MG63 (cell line): ENCODE measurements at places on chromosomes 3 and 15. TPM values are rescaled to one million over a fixed set of nuclear protein-coding genes. Genes with fewer than 3 reads are reported as not detected.

GRCh38 chr15:82315519-82316246 is 33.6 kb downstream of the GOLGA6L10 start:
- no peak for DNase-seq

GRCh38 chr15:56835718-56836171 is 82.7 kb upstream of the TCF12 start:
- peak; percentile 23 for DNase-seq

- DNase-seq: no peak
Measured at GRCh38 chr3:98185180-98185579, 18.7 kb downstream of the OR5H15 start.

DNA sequence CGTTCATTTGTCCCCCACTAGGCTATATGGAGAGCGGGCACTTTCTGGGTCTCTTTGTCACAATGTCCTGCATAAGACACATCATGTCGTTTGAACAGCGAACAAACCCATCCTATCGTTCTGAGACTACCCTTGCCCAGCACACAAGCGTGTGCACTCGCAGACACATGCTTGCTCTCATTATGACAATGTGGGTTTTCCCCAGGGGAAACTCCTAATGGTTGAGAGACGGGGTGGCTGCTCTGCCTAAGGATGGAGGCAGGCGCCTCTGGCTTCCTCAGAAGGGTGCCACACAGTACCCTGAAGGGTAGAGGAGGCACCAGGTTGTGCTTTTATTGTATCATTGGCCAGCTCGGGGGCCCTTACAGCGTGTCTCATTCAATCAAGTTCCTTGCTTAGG is 51.0 kb upstream of the MYZAP start:
- no peak for DNase-seq

GRCh38 chr15:42036112-42036905 is 15.5 kb upstream of the PLA2G4E start:
- DNase-seq: no peak

- peak; percentile 8 for DNase-seq
Measured at GRCh38 chr3:178966299-178967176, 105.1 kb downstream of the ZMAT3 start.

DNA sequence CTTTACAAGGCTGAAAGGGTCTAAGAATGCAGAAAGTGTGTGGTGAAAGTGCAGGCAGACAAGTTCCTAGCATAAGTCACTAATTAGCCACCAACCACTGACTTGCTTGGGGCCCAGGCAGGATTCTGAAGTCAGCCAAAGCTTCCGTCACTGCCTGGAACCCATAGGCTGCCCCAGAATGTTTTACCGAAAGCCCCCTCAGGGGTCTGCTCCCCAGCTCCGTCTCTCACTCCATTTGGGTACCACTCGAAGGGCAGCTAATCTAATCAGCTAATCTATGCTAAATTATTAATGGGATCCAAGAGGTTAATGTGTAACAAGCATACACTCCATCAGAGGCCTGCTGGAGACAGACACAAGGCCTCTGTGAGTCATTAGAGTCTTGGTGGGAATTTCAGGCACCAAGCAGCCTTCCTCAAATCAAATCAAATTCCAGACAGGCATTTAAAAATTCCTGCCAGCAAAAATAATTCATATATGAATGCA is 13.2 kb downstream of the ADAMTS9 start:
- no peak for DNase-seq

GRCh38 chr3:127784865-127785710 is 37.2 kb downstream of the MGLL start:
- no peak for DNase-seq

GRCh38 chr3:122873741-122874515 is 79.1 kb downstream of the SLC49A4 start:
- DNase-seq: no peak

DNA sequence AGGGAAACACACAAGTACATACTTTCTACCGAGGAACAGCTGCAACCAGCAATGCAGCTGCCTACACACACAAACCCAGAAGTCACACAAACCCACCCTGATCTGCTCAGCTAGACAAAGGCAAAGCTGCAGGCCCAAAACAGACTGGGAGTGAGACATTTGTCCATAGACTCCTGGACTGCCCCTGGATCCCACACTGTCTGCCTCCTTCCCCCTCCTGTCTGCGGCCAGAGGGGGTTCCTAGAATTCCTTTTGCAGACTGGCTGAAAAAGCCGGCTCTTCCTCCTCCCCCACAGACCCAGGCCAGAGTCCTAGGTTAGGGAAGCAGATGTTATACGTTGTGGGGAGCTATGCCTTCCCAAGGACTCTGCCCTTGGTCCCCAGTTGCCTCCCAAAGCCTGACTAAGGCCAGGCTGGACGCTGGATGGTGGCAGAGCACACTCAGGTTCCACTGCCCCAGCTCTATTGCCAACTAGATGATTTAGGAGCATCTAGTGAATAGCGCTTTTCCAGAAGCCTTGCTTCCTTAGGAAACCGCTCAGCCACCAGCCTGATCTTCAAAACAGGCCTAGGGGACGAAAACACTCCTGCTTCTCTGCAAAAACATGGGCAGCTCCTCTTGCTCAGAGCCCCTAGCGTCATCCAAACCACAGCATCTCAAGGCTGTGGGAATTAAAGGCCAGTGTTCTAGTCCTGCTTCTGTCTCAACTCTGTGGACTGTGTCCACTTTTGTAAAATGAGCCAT is 37.4 kb upstream of the CILP start:
- DNase-seq: no peak

DNA sequence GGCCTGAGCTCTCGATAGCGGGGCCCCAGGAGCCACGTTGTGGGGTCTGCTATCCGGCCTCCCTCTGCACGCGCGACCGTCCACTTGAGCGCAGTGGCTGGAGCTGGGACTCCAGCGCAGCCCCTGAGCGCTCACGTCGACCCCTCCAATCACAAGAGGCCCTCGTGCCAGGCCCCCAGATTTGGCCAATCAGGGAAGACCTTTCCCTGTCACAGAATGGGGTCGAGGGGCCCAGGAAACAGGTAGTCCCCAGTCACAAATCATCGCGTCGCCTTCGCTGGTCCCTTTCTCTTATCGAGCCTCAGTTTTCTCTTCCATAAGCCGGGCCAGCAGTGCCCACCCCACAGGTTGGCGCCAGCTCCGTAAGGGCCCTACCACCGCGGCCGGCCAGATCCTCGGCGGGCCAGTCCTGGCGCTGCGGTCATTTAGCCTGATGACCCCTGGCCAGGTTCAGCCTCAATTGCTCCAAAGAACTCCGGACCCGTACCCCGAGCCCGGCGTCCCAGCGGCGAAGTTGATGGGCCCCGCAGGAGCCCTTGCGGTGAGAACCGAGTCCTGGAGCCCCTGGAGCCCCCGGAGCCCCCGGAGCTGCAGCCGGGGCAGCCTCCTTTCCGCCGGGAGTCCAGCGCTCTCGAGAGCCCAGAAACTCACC is 435 bp downstream of the ALDH1L1 start:
- DNase-seq: no peak

DNA sequence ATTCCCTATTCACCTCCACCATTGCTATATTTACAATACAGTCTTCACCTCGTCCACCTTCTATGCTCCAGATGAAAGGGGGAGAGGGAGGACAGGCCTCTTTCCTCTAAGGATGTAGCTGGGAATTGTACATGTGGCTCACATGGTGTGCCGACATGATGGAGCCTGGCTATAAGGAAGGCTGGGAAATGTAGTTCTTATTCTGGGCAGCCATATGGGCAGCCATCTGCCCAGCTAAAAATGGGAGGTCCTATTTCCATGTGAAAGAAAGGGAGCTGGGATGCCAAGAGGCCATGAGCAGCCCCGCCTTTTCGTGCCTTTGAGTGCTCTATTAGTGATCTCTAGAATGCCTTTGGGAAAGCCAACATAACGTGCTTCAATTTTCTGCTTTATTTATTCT is 27.1 kb upstream of the MGLL start:
- no peak for DNase-seq

DNA sequence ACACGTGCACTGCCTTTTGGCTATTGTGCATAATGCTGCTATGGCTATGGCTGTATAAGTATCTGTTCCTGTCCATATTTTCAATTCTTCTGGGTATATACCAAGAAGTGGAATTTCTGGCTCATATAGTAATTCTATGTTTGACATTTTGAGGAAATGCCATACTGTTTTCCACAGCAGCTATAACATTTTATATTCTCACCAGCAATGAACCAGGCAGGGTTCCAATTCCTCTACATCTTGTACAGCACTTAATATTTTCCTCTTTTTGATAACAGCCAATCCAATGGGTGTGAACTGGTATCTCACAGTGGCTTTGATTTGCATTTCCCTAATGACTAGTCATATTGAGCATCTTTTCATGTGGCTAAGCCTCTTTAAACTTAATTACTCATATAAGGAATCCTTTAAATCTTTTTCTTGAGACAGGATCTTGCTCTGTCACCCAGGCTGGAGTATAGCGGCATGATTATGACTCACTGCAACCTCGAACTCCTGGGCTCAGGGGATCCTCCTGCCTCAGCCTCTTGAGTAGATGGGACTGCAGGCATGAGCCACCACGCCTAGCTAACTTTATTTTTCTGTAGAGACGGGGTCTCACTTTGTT is 38.1 kb upstream of the IGDCC4 start:
- no peak for DNase-seq

- DNase-seq: no peak
Measured at GRCh38 chr3:143831994-143832393, 16.3 kb downstream of the SLC9A9 start.

DNA sequence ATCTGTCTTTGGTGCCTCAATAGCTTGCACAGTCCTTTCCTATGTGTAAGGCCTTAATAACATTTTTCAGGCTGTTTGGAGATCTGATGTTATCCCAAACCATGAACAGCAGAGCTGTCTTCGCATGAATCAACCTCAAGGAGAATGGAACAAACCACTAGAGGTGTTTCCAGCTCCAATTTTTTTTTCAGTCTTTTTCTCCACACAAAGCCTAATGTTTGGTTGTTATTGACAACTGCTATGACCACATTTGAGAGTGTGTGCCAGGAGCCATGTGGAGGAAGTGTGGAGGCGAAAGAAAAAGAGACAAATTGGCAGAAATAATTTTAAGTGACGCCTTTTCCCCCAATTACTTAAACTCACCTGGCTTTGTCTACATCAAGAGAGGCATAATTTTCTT is 38.7 kb downstream of the RTP4 start:
- DNase-seq: no peak

GRCh38 chr15:69475769-69476358 is 23.2 kb downstream of the RPLP1 start:
- peak; percentile 60 for DNase-seq

DNA sequence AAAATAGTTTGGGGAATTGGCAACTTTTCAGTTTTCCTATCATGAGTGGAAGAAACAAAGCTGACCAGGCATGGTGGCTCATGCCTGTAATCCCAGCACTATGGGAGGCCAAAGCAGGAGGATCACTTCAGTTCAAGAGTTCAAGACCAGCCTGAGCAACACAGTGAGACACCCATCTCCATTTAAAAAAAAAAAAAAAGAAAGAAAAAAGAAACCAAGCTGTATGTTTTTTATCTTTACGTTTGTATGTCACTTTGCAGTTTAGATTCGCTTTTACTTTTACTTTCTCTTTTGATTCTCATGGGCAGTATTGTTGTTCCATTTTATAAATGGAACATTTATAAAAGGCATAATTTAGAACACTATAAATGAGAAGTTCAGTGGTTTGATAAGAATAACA is 31.2 kb upstream of the TNIK start:
- no peak for DNase-seq

DNA sequence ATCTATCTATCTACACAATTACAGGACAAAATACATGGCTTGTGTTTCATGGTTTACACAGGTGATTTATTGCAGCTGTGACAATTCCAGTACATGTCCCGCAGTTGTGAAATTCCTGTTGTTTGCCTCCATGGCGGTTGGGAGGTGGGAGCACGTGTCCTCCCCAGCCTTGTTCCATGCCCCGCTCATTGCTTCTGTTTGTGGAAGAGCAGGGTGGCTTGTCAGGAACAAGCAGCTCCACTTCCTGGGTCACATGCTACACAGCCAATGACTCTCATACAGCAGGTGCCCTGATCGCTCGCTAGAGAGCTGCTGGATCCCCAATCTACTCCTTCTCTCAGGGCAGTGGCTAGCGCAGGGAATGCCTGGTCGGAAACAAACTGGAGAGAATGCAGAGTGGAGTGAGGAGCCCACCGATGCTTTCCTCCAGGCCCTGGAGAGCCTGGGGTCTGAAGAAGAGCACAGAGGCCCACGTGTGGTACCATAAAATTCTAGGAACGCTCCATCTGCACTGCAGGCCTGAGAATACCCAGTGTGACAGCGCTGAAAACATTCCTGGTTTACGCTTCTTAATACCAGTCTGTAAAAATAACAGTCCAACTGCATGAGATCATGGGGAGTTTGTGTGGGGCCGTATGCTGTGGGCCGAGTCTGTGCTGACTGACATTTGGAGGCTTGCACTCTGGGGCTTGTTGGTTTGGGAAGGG is 270.6 kb upstream of the RGMA start:
- DNase-seq: no peak

GRCh38 chr3:42229942-42230688 is 35.9 kb downstream of the CCK start:
- DNase-seq: no peak

DNA sequence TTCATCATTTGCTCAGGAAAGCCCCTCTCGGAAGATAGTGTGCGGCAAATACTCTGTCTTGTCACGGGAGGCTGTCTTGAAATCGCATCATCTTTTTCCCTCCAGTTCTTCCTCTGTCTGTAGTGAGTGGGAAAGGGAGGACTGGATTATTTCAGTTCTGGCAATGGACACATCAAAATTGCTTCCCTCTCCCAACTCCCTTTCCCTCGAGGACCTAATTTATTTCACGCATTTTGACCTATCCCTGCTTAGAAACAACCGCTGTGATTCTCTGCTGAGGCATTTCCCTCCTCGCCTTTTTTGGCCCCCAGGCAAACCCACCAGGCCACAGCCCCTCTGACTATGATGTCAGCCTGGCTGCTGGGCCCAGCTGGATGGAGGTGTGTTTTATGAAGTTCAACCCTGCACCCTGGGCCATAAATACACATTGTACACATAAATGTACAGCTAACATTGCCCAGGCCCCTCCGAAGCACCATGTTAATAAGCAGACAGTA is 138.7 kb upstream of the LRTM1 start:
- DNase-seq: peak; percentile 9

GRCh38 chr15:69973102-69973714 is 124.5 kb downstream of the TLE3 start:
- peak; percentile 25 for DNase-seq

SLITRK3 gene
- not detected in 2 replicates for total RNA-seq

PDZRN3 gene
- 19.2 and 30.3 TPM in 2 replicates for total RNA-seq

POLQ gene
- 4.2 and 7.4 TPM in 2 replicates for total RNA-seq

CLDN16 gene
- total RNA-seq: not detected in 2 replicates

ATP13A5 gene
- total RNA-seq: not detected in 2 replicates

PLCL2 gene
- total RNA-seq: 6.2 and 9.6 TPM in 2 replicates

RPS27L gene
- total RNA-seq: 42.6 and 193 TPM in 2 replicates

ZNF620 gene
- total RNA-seq: 0.10 and 0.36 TPM in 2 replicates

NR2E3 gene
- 0.43 TPM in 1 of 2 replicates, not detected in the other for total RNA-seq

CCDC39 gene
- total RNA-seq: not detected in 2 replicates

SERPINI2 gene
- not detected in 2 replicates for total RNA-seq
